ENCODE measurements at places on chromosomes 16 and 17.

GRCh38 chr17:64765191-64765889, 103.2 kb upstream of the SMURF2 start:
- DNase-seq = no peak

DNA sequence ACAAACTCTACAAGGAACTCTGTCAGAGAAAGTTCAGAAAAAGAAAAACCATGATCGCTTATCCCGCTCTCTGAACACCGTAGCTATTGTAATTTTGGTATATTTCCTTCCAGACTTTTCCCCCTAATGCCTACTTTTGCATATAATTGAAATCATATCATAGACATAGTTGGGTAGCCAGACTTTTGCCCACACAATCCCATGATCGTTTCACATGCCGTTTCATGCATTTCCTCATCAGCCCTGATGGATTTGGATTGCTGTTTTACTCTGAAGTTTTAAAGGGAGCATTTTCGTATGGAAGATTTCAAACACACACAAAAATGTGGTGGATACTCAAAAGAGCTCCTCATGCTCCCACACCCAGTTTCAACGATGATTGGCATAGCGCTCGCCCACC, 31.3 kb downstream of the COX4I1 start:
- DNase-seq = no peak

DNA sequence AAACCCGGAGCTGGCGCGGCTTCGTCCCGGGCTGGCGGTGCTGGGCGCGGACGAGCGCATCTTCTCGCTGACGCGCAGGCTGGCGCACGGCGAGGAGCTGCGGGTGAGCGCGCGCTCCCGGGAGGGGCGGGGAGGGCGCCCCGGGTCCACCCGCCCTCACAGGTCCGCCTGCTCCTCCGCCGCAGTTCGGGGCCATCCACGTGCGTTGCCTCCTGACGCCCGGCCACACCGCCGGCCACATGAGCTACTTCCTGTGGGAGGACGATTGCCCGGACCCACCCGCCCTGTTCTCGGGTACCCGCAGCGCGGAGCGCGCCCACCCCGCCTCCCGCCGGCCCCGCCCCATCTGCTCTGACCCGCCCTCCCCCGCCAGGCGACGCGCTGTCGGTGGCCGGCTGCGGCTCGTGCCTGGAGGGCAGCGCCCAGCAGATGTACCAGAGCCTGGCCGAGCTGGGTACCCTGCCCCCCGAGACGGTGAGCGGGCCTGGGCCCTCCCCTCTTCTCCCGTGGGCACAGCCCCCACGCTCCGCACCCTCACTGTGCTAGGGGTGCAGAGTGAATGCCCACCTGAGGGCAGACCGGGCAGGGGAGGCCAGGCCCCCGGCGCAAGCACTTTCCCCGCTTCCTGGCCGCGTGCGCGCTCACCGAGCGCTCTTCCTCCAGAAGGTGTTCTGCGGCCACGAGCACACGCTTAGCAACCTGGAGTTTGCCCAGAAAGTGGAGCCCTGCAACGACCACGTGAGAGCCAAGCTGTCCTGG, 1.4 kb downstream of the HAGHL start:
- DNase-seq = peak; percentile 75

DNA sequence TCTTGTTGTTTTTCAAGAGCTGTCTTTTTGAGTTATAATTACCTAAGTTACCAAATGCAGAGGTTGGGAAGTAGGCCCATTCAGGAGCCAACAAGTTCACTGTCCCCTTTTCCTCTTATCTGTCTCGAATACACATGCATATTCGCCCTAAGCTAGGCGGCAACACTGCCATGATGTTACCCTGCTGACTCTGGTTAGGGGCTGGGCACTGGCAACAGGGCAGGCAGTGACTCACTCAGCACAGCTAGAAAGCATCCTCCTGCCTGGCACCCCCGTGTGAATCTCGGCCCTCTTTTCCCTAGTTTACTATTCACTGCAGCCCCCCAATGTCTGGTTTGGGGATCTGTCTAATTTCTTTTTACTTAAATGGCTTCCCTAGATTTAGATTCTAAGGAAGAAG, 13.8 kb downstream of the DBF4B start:
- no peak for DNase-seq

DNA sequence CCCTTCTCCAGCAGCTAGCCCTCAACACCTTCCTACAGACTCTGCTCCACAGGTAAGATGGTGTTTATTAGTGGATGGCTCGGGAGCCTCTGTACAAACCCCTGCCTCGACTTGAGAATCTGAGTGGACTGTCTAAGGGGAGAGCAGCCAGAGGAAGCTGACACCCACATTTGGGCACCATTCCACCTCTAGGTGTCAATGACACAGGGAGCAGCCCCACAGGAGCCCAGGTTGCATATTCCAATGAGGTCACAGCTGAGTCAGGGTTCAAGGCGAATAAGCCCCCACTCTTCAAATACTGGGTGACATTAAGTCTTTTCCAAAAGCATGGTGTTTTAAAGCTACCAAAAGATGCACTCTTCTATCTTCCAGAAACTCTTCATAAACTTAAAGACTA, 31.9 kb downstream of the RANBP10 start:
- DNase-seq = no peak

DNA sequence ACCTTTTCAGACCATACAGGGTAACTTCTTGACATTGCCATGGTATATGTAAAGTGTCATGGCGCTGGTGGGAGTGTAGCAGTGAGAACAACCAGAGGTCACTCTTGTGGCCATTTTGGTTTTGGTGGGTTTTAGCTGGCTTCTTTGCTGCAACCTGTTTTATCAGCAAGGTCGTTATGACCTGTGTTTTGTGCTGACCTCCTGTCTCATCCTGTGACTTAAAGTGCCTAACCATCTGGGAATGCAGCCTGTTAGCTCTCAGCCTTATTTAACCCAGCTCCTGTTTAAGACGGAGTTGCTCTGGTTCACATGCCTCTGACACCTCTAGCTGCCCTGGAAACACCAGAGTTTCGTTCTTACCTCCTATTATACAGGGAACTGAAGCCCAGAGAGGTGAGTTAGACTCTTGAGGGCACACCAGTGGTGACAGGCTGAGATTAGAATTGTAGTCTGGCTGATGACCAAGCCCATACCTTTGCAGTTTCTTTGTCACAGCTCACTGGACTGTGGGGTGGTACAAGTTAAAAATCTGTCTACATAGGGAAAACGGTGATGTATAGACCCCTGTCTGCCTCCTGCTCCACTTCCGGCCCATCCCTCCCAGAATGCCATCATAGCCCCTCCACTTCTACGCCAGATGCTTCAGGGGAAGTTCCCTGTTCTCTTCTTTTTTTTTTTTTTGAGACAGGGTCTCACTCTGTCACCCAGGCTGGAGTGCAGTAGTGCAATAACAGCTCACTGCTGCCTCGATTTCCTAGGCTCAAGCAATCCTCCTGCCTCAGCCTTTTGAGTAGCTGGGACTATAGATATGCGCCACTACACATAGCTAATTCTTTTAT, 21.0 kb downstream of the KSR1 start:
- no peak for DNase-seq

DNA sequence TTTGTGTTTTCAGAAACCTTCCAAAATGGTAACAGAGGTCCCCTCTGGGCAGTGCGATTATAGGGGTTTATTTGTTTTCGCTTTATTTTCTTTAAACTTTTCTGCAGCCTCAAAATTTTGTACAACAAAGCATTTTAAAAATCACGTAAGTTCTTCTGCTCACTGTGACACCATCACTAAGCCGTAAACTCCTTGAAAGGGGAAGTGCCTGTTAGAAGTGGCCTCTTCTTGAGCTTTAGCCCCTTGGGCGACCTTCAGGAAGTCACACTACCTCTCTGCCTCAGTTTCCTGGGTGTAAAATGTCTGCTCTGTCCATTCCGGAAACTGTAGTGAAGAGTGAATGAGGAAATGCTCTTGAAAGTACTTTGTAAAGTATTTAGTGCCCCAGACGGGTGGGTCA, 26.6 kb downstream of the ARHGAP27 start:
- DNase-seq = no peak

GRCh38 chr16:87878704-87879103, 9.4 kb upstream of the SLC7A5 start:
- DNase-seq = no peak

DNA sequence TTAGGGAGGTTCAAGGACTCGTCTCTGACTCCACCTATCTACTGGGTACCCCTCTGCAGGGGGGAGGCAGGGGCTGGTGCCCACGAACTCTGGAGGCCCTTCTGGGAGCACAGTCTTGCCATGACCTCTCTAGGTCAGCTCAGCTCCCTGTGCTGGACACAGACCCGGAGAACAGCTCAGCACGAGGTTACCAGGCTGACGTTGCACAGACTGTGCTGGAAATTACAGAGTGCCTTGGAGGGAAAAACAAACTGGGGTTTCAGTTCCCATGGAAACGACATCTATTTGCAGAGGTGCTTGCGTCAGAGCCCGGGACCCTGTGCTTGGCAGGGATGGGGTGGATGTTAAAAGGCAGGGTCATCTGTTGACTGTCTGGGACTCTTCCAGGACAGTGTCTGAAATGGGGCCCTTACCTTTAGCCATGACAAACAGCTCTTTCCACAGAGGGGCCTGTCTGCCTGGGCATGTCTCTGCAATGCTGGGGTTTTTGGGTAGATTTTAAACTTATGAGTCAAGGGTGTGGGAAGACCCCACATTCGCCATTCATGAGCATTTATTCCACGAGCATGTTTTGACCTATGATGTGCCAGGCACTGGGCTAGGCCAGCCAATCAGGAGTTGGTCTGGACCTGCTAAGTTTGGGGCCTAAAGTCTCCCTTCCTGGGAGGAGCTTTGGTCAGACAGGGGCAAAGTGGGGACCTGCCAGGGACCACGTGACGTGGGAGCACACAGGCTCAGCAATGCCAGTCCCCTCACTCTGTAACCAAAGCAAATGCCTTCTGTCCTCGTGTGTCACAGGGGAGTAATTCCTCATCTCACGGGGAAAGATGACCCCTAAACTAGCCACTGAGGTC, 22.5 kb downstream of the CCR7 start:
- peak; percentile 64 for DNase-seq

- DNase-seq = no peak
Observed at GRCh38 chr17:38743556-38744171, 4.5 kb downstream of the PCGF2 start.

- DNase-seq = no peak
Observed at GRCh38 chr17:560432-560873, 154.2 kb downstream of the VPS53 start.

GRCh38 chr17:35101036-35101435, 18.6 kb downstream of the RAD51D start:
- no peak for DNase-seq

- DNase-seq = no peak
Observed at GRCh38 chr17:752620-753219, 656 bp upstream of the GEMIN4 start.

- peak; percentile 53 for DNase-seq
Observed at GRCh38 chr17:63476854-63477479, at the start of gene ACE. TSS of gene ACE (plus strand) at chr17:63477061. CDS start at chr17:63477095, 34 bp downstream.

DNA sequence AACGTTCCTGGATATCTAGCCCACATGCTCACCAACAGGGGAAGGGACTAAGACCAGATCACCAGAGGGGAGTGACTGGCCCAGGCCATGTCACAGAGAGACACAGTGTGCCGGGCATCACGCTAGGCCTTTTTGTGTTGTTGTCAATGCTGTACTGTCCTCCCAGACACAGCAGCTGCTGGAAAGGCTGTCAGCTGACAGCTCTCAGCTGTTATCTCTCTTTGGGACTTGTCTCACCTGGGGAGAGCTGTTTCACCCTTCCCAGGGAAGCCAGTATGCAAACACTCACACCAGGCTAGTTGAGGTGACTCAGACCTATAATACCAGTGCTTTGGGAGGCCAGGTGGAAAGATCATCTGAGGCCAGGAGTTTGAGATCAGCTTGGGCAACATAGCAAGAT, 19.4 kb downstream of the UNC45B start:
- DNase-seq = no peak

- no peak for DNase-seq
Observed at GRCh38 chr16:68257906-68258800, 6.2 kb upstream of the SLC7A6 start.

GRCh38 chr16:63617990-63618763, 1503.7 kb downstream of the CDH11 start:
- DNase-seq = no peak

DNA sequence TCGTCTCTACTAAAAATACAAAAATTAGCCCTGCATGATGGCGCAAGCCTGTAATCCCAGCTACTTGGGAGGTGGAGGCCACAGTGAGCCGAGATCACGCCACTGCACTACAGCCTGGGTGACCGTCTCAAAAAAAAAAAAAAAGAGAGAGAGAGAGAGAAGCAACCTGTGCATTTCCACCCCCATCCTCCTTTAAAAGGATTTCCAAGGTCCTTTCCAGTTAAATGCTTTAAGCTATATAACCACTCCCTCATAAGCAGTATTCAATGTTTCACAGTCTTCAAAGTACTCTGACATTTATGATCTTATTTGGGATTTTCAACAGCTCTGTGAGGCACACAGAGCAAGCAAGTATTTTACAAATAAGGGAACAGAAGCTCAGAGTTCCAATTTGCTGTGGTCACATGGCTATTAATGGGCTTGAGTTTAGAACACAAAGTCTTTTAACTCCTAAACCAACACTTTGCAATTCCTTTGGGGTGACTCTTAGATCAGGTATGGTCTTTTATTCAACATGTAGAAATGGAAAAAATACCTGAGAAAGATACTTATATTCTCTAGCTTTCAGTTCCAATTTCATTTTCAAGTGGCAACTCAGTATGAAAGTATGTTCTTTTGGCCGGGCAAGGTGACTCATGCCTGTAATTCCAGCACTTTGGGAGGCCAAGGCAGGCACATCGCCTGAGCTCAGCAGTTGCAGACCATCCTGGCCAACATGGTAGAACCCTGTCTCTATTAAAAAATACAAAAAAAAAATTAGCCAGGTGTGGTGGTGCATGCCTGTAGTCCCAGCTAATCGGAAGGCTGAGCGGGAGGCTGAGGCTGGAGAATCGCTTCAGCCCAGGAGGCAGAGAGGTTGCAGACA, 31.3 kb downstream of the SPOP start:
- no peak for DNase-seq

GRCh38 chr16:58732545-58733247, 1.4 kb downstream of the GOT2 start:
- DNase-seq = no peak

GRCh38 chr16:64947651-64948050, 174.2 kb downstream of the CDH11 start:
- no peak for DNase-seq

DNA sequence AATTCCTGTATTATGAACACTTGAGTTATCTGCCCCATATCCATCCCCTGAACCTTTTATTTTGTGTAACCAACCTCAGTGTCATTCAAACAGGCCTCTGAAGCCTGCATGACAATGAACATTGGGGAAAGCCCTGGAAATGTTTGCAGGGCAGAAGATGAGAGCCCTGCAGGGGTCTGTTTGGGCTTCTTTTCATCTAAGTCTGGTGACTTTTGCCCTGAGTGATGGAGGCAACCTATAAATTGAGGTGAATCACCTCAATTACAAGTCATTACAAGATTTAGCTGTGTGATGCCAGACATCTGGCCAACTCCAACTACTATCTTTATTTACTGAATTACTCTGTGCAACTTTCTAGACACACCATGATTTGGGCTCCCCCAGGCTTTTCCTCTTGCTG, 189.2 kb downstream of the MAF start:
- no peak for DNase-seq

DNA sequence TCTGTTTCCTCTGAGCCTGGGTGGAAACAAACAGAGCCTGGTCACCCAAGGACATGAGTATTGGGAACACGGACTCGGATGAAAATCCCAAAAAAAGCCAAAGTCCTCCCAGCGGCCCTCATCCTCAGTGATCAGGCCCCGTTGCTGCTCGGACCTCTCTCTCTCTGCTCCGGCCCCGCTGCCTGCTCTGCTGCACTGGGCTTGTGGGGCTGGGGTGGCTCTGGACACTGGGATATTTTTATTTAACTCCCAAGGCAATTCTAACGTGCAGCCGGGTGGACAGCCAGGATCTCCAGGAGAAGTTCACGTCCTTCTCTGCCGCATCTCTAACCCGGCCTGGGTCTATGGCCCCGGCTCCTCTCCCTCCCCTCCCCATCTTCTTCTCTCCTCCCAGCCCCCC, 280.9 kb upstream of the TNRC6C start:
- no peak for DNase-seq
